Cortex of kidney (tissue), 1 donor: ENCODE measurements at places on chromosomes 3 and 15.

- no peak for DNase-seq
These were observed 11.8 kb downstream of the PARP15 start for GRCh38 chr3:122589297-122589696.

DNA sequence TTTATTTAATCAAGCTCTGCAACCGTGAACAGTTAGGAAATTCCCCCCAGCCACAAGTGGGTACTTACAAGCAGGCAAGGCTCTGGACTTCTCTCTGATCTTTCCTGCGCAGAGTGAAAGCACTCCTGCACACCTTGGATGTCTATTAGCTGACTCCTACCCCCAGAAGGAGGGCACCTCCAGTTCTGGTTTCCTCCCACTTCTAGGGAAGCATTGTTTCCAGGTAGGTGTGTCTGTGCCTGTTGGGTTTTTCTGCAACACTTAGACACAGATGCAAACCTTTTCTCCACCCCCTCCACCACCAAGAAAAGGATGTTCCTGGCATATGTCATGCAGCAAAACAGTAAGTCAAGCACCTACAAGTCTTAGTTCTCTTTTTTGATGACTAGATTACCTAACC is at the start of gene ZBED2:
Gene ZBED2, minus strand, starts transcription at position 115 of the 400 bp plus-strand sequence. CDS start 1,145 bp downstream, outside the sequence.
- DNase-seq, result no peak

DNA sequence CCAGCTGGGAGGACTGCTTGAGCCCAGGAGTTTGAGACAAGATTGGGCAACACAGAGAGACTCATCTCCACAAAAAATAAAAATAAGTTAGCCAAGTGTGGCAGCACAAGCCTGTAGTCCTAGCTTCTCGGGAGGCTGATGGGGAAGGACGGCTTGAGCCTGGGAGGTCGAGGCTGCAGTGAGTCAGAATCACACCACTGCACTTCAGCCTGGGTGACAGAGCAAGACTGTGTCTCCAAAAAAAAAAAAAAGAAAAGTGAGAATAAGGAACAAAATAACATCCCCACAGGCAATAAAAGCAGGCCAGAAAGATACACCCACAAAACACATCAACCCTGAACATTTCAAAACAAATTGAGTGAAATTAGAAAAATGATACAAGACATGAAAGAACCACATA is 48.7 kb upstream of the OCA2 start:
- no peak for DNase-seq

DNA sequence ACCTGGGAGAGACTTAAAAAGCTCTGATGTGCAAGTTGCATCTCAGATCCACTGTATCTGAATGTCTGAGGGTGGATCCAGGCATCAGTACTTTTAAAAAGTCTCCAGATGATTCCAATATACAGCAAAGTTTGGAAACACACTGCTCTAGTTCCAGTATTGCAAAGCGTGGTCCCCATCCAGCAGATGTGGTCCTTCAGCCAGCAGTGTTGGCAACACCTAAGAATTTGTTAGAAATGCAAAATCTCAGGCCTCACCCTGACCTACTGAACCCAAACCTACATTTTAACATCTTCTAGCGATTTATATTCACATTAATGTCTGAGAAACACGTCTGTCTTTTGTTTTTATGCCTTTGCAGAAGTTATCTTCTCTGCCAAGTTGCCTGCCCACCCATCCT is 32.2 kb upstream of the SGO1 start:
- DNase-seq, result no peak

GRCh38 chr3:70185661-70186060 is 126.8 kb downstream of the MDFIC2 start:
- no peak for DNase-seq

DNA sequence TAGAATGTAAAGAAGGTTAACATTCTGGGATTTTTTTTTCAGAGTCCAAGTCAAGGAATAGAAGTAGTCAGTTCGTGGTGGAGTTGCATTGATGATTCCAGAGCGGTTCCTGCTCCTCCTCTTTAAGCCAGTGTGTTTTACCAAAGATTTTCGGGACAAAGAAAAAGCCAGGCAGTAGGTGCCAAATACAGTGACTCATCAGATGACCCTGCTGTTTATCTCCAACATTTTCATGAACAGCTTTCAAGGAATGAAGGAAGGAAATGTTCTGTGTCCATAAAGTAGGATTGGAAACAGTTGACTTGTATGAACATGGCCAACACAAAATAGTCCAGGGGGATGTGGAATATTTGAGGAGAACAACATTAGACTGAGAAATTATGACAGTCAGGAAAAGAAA is 142.4 kb upstream of the TMC3 start:
- DNase-seq, result no peak

GRCh38 chr3:188673646-188674186 is 498.1 kb upstream of the TPRG1 start:
- DNase-seq, result no peak

- DNase-seq, result no peak
These were observed 9.4 kb upstream of the SECISBP2L start for GRCh38 chr15:49055630-49056029.

- no peak for DNase-seq
These were observed 53.6 kb downstream of the RHCG start for GRCh38 chr15:89442671-89443307.

DNA sequence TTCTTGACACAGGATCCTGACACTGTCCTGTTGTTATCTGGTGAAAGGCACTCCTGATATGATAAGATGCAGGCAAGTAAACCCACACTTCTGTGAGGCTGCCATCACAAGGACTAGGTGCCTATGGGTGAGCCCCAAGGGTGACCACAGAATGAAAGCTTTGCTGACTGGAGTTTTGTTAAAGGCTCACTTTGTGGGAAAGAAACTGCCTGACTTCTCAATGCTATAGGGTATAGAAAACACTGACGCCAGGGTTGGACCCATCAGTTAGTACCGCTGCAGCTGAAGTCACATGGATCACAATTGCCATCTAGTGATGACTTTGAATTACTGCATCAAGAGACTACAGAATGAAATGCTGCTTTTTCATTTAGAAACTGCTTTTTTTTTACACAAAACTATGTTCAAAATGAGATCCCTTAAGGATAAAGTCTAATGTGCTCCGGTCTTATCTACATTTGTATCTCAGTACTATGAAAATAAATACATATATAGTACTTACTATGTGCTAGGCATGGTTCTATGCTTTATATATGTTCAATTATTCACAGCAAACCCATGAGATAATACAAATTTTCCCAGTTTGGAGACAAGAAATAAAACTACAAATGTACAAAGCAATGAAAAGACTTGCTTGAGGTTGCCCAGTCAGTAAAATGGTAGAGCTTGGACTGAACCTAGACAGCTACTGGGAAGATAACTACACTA is 64.2 kb upstream of the CMSS1 start:
- DNase-seq, result no peak

DNA sequence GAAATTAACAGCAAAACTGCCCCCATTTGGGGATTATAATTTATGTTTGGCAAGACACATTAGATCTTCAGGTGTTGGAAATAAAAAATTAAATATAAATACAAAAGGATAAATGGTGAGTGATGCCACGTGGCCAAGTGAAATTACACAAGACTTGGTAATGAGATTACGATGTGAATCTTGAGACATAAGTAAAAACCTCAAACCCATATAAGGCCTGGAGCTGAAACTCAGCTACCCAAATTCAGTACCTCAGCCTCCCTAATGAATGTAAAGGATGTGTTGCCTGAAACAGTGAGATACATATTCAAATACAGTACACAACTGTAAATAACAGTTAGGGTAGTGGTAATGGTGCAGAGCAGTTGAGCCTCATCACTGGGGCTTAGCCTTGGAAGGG is 1146.6 kb downstream of the OTOL1 start:
- no peak for DNase-seq

GRCh38 chr3:42149975-42150374 is 58.8 kb downstream of the TRAK1 start:
- DNase-seq, result no peak

- no peak for DNase-seq
These were observed 12.6 kb upstream of the PLXND1 start for GRCh38 chr3:129618901-129619671.

GRCh38 chr3:171192176-171192854 is 165.8 kb upstream of the SLC2A2 start:
- DNase-seq, result no peak

DNA sequence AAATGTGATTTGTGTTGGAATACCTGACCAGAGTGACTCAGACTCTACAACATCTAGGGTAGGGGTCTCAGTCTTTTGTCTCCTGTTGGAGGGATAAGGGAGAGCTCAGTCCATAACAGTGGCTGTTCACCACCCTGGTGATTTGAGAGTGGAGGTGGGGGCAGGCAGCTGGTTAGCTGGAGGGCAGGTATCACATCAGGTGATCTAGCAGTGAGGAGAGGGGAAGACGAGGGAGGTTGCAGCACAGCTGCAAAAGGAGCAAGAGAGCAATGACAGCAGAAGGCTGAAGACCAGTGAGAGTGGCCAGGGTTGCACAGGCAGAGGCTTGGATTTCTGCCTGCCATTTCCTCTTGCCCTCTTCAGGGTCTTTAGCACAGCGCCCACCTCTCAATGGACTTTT is 38.4 kb downstream of the PLCL2 start:
- no peak for DNase-seq

- DNase-seq, result no peak
These were observed 30.2 kb downstream of the SEMA7A start for GRCh38 chr15:74403588-74403919.

DNA sequence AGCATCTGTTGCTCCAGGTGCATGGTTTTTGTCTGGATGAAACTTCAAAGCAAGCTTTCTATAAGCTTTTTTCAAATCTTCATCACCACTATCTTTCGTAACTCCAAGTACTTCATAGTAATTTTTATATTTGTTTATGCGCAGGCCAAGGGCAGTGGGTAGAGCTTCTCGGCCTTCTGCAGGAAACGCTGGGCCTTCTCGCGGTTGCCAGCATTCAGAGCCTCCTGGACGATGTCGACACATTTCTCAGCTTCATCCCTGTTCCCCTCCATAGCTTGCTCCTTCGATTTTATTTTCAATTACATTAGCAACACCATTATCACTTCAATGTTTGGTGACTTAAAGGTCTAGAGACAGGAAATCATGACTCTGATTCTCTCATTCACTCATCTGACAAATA is 20.2 kb downstream of the DENND4A start:
- DNase-seq, result no peak

DNA sequence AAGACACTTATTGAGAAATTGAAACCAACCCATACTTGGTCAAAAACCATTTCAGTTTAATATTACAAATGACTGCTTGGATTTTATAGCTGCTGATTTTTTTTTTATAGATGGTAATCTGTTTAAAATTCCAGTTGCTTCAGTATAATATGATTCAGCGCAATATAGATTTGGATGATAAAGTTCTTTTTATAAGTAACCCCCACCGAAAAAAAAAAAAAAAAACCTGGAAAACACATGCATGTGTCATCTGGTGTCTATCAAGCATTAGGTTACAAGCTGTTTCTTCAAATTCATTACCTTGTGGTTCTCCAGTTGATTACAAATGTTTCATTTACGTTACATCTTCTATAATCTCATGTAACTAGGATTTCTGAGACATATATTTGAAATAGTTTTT is 356.6 kb upstream of the ROBO2 start:
- no peak for DNase-seq

DNA sequence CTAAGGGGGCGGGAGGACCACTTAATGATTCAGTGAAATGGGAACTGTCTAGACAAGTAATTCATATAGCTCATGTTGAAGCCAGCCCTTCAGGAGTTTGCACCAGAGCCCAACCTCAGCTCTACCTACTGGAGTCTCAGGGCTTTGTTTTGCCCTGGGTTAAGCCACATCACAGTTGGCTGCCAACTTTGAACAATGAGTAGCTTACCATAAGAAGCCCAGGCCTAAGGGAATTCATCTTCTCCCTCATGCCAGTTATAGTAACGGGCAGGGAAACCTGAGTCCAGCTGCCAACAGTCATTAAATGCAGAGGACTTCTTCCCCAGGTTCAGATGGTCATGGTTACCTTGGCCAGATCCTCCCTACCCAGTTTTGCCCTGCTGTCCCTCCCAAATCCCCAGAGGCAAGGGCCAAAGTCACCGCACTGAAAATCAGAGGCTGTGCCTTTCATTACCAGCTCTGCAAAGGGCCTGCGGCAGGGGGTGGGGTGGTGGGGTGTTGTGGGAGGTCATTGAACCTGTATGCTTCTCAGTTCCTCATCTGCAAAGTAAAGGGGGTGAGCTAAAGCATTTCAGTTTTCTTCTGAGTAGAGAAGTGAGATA is 302.2 kb upstream of the NR2E3 start:
- no peak for DNase-seq

DNA sequence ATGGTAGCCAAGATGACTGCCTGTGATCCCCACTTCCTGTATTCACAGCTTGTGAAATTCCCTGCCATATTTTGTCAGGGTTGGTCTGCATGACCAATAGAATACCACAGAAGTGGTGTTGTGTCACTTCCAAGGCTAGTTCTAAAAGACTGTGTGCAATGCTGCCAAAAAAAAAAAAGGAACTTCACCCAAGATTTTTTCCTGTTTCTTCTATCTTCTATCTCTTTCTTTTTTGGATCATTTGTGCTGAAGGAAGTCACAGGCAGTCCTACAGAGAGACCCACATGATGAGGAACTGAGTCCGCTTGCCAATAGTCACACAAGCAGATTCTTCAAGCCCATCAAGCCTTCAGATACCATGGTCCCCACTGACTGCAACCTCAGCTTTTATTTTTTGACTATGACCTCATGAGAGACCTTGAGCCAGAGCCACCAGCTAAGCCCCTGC is 18.1 kb upstream of the RAF1 start:
- DNase-seq, result no peak

GRCh38 chr3:55305696-55306485 is 181.2 kb downstream of the WNT5A start:
- DNase-seq, result no peak

GRCh38 chr3:49501842-49502241 is 31.8 kb downstream of the DAG1 start:
- DNase-seq, result no peak

- DNase-seq, result no peak
These were observed 34.9 kb downstream of the PPCDC start for GRCh38 chr15:75058127-75058905.

DNA sequence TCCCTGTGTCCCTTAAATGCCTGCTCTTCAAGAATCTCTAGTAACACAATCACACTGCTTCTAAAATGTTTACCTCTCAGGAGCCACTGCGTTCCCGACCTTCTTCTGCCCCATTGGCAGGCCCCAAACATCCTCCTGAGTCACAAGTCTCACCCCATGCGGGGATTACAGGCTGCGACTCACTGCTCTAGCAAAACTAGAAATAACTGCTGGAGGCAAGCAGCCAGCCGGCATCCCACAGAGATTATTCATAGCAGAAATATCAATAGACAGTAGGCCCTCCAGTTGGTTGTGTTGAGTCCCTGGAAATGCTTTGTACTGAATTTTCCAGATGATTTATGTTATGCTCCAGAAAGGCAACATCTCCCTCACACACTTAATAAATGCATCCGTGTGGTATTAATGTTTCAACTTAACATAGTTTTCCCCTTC is 64.8 kb downstream of the RFTN1 start:
- DNase-seq, result no peak

GRCh38 chr3:182795389-182795782 is 2.1 kb downstream of the ATP11B start:
- no peak for DNase-seq

- no peak for DNase-seq
These were observed 4.1 kb downstream of the ARID3B start for GRCh38 chr15:74545086-74545485.
